ENCODE measurements at places on chromosomes 2 and 18.

- DNase-seq, result no peak
These were observed 707 bp upstream of the DGUOK start for GRCh38 chr2:73925853-73926492.

GRCh38 chr2:234415706-234416105 lies 81.2 kb downstream of the ARL4C start:
- DNase-seq, result no peak

GRCh38 chr2:223537651-223538601 lies 64.2 kb downstream of the SCG2 start:
- no peak for DNase-seq

GRCh38 chr2:55936351-55936750 lies 12.8 kb upstream of the EFEMP1 start:
- DNase-seq, result no peak

DNA sequence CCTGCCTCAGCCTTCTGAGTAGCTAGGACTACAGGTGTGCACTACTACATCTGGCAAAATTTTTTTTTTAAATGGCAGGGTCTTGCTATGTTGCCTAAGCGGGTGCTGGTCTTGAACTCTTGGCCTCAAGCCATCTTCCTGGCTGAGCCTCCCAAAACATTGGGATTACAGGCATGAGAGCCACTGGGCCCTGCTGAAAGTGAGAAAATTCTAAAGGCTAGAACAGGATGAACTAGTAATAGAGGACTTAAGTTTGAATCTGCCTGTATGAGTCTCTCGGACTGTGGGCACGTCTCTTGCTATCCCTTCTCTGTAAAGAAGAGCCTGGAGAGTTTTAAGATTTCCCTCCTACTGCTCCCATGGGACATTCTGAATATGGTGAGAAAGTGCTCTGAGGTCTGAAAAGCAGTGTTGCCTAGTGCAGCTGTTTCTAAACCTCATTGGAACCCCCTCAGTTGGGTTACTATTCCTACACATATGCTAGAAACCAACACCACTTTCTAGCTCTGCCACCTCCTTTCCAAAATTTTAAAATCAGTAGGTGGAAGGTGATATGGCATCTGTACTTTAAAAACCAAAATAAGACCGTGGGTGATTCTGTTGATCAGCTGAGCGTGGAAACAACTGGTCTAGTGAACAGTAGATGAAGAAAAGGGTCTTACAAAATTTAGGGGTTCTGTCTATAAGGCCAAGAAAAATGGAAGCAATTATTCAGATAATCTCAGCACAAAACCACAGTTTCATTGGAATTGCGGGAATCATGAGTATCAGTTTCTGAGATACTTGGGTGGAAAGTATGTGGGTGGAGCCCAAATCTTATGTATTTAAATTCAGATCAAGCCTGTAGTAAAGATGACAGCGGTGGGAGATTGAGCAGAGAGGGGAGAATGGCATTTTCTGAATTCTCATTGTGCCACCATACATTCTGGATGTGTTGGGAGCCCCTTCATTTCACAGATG lies 259.8 kb upstream of the CXCR4 start:
- DNase-seq, result no peak

DNA sequence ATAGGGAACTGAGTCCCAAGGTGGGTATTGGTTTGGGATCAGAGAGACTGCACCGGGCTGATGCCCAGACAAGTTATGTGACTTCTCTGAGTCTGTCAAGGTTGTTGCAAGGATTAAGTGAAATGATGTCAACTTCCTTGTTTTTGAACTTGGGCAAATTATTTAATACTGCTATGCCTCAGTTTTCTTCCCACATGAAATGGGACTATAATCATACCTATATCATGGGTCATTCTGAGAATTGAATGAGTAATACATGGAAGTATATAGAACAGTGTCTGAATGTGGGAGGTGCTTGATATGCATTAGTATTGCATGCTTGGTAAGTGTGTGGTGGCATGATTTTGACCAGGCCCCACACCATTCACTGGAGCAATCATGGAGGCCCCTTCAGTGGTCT lies 99.0 kb downstream of the PRKCE start:
- no peak for DNase-seq

- no peak for DNase-seq
These were observed 77.0 kb upstream of the SERTAD2 start for GRCh38 chr2:64730551-64731262.

DNA sequence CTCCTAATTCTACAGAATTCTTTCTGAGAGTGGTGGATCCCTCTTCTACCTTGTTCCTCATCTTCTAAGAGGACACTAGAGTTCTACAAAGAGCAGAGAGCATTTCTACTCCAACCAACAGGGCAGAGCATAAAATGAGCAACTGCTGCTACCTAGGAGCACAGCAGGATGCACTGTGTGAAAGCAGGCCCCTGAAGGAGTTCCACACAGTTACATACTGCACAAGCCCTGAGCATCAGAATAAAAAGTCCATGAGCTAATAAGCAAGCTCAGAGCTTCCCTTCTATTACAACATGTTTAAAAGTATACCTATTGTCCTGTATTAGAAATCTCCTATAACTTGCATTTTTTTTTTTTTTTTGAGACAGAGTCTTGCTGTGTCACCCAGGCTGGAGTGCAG lies 8.4 kb downstream of the FHL2 start:
- peak; percentile 19 for DNase-seq

DNA sequence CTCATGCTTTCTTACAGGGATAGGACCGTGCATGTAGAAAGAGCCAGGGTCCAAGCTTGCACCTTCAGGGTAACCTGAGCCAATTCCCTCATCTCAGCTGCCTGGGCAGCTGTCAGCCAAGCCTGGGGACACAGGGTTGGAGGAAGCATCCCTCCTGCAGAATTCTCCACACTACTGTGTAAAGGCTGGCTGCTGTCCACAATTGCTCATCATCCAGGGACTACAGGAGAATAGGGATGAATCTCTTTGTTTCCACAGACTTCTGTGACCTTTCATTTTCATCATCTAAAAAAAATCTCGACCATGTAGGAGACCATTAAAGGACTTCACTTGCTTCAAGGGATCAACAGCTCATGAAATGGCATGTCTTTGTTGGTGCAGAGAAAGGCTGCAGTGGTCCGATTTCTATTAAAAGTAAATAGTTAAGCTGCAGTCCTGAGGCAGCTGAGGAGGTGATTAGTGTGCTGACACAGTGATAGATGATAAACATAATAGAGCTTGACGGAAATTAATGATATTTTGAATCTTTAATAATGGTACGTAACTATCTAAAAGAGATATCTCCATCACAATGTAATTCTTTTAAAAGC lies 74.4 kb upstream of the COPS8 start:
- DNase-seq, result no peak
